GM19239 (cell line): ENCODE measurements at places on chromosomes 11 and 22.

DNA sequence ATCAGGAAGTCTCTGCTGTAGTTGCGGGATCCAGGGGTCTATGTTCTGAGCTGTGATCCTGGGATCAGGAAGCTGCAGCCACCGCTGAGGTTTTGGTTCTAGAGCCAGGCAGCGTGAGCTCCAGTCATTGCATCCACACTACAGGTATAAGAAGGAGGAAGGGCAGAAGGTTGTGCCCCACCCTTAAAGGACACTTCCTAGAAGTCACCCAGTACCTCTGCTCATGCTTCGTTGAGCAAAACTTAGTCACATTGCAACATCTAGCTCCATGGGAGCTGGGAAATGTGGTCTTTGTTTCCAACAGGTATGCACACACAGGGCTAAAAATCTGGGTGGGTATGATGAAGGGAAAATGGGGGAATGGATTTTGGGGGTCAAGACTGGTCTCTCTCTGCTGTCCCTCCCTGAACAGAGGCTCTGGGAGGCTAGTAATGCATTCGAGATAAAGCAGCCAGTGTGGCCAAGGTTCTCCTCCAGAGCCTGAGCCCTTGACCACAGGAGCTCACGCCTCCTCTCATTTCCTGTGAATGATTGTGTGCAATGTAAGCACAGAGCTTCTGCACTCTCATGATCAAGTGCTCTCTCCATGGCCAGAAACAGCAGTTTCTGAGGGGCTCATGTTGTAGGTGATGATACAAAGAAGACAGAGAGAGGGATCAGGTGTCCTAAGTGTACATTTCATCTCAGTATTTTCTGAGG, 86.8 kb upstream of the OR4B1 start:
- no peak for DNase-seq

- DNase-seq, result no peak
Measured at GRCh38 chr22:31637447-31637890, 24.5 kb downstream of the PISD start.

DNA sequence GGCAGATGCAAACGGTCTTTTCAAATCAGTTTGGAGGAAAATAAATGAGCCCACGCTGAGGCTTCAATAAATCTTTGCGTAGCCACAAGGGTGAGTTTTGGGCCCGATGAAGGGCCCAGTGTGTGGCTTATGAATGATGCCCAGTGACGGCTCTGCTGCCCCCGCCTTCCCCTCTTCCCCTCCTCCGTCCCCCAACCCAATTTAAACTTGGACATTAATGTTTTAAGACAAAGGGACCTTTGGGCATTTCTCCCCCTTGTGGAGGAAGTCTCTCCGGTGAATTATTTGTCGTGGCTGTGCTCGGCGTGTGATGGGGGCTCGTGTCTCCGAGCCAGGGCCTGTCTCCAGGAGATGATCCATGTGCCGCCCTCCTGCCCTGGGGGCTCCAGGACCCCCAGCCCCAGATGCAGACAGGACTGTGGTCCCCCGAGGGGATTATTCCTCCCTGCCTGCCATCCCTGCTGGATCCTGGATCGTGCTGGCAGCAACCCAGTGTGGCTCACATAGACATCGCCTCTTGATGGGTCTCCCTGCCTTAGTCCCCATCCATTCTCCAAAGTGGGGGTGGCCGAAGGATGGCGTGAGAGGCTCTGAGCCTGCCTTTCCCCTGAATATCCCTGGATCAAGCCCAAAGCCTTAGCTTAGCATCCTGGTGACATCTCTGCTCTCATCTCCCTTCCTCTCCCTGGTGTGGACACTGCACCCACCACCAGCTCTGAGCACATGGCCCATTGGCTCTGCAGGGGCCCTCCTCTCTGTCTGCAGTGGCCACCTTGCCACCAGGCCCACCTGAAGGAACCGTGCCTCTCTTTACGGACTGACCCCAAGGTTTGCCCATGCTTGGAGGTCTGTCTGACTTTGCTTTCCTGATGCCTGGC, 56.4 kb downstream of the SMIM38 start:
- DNase-seq, result no peak

GRCh38 chr22:18109410-18110193, 1.0 kb upstream of the TUBA8 start:
- DNase-seq, result no peak

DNA sequence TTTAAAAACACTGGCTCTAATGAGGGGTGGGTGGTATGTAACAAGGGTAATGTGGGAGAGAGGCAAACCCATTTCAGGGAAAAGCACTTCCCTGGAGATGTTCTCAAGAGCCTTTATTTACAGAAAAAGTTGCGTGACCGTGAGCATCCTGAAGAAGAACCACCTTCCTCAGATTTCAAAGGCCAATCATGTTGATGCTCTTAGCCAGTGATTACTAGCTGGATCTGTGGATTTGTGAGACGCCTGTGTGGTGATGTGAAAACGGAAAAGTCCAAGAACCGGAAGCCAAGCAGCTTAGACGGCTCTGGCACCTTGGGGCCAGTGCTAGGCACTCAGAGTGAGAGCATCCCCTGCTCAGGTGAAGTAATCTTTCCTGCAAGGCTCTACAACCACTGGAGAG, 12.6 kb upstream of the UBASH3B start:
- no peak for DNase-seq

DNA sequence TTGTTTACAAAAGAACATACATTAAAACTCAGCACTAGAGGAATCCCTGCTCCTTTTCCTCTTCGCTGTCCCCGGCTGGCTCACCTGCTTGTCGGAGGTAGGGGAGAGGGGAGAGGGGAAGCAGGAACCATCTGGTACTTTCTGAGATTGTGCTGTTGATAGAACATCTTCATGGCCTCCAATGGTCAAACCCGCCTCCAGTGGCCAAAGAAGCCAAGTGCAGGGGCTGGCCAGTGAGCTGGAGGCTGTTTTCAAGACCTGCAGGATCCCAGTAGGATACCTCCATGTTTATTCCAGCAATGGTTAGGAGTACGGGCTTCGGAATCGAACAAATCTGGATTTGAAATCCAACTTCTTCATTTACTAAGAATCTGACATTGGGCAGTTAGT, 92.6 kb downstream of the PKNOX2 start:
- DNase-seq, result no peak

- DNase-seq, result no peak
Measured at GRCh38 chr11:17552392-17553248, 5.6 kb downstream of the OTOG start.

DNA sequence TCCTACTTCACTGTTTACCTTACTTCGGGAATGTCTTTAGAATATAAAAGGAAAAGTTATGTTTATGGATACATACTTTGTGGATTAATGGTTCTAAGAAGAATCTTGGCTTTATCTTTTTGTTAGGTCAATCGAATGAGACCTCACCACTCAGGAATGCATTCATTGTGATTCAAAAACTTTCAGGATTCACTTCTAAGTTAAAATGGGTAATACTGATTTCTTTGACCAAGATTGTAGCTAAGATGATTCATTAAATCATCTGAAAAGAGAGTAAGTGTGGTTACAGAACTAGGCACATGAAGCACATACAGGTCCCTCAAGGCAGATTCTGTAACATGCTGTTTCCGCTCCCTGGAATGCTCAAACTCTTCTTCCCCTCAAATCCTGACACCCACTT, 716.4 kb downstream of the KCNA4 start:
- DNase-seq, result no peak

DNA sequence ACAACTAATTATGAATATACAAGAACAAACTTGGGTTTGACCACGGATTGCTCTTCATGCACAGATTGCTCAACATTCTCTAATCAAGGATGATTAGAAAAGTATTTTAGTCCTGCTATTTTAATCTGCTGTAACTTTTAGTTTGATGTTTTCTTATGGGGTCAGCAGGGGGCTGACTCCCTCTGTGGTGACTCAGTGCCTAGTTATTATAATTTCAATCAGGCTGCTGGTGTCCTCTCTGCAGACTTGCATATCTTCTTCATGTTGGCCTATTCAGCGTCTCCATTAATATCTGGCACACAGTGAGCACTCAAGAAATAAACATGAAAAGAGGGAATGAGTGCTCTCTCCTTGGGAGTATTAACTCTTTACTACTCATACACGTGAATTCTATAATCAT, 223.8 kb upstream of the DDI1 start:
- no peak for DNase-seq

- DNase-seq, result no peak
Measured at GRCh38 chr22:33063611-33064010, 5.4 kb upstream of the SYN3 start.

- DNase-seq, result no peak
Measured at GRCh38 chr11:128685402-128686020, 8.4 kb upstream of the FLI1 start.

DNA sequence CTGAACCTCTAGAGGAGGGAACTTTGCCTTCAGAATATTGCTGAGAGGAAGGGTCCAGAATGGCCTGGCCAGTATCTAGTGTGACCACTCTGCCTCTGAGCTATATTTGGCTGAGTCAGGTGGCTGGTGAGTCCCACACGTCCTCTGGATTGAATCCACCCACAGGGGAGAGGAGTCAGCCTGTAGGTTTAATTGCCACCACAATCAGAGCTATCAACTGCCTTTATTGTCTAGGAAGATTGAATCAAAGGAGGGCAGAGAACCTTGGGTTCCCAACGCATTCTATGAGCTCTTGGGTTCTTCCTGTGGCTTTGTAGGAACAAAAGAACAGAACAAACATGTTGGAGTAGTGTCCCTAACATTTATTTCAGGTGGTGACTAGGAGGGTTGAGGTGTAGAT, 67.7 kb downstream of the ST3GAL4 start:
- no peak for DNase-seq

DNA sequence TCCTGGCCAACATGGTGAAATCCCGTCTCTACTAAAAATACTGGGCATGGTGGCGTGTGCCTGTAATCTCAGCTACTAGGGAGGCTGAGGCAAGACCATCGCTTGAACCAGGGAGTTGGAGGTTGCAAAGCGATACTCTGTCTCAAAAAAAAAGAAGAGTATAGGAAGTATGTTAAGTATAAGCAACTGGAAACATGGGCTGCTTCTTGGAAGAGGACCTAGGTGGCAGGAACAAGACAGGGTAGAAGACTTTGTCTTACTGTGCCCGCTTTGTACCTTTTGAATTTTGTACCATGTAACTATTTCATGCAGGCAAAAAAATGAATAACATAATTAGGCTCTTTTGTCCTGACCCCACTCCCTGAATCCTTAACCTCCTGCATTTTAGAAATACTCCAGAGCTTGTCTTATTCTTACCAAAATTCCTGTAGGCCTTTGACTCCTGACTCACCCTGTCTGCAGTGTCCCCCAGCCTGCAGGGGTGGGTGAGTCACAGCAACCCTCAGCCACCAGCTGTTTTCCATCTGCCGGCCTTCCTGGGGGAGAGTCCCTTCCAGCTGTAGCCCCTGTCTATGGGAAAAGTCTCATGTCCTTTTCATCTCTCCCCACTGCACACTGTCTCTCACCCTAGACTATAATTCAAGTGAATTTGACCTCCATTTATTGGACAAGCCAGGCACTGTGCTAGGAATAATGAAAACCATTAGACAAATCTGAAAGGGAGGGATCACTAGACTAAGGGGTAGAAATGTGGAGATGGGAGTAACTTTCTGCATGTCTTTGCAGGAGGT, 41.8 kb downstream of the TXN2 start:
- no peak for DNase-seq

GRCh38 chr11:69661413-69661715, 13.8 kb downstream of the LTO1 start:
- DNase-seq, result no peak

- DNase-seq, result no peak
Measured at GRCh38 chr11:118878163-118878563, 5.5 kb upstream of the CXCR5 start.

DNA sequence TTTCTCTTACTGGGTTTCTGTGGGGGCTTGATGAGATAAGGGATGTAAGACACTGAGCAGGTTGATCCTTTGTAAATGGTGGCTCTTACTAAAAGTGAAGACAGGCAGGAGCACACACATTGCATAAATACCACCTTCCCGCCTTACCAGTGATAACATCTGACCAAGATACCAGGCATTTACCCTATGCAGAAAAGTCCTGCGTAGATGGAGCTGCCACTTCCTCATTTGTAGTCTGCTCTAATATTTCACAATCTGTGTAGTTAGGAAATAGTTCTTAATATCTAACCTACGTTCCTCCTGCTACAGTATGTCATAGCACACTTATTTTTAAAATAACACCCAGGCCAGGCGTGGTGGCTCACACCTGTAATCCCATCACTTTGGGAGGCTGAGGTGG, 23.9 kb upstream of the SWAP70 start:
- DNase-seq, result no peak

DNA sequence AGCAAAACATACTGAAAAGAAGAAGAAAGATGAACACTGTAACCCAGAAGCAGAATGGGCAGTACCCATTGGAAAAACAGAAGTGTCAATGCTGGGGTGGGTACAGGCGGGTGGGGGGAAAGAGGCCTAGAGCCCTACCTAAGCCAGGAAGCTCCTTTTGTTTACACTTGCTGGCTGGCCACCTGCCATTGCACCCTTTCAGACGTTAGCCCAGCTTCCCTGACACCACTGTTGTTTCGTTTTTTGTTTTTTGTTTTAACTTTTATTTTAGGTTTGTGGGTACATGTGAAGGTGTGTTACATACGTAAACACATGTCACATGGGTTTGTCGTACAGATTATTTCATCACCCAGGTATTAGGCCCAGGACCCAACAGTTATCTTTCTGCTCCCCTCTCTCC, 55.4 kb downstream of the PLEKHA7 start:
- no peak for DNase-seq

DNA sequence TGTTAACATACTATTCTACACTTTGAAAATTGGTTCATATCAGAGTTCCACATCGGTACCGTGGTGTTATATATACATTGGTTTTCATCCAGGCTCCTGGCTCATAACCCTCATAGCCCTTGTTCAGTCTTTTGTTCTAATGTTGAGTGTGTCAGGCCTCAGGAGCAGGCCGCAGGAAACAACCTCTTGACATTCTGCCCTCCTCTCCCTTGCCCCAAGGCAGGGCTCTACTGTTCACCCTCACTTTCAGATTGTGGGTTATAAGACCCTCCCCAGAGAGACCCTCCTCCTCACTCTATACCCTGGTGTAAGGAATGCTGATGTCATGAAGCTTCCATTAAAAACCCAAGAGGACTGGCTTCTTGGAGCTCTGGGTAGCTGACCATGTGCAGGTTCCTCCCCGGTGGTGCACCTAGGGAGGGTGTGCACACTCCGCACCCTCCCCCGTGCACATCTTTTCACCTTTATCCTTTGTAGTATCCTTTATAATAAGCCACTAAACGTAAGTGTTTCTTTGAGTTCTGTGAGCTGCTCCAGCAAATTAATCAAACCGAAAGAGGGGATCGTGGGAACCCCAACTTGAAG, 12.1 kb downstream of the SSH3 start:
- DNase-seq, result no peak

GRCh38 chr11:105861225-105861624, 160.8 kb downstream of the MSANTD4 start:
- DNase-seq, result no peak

DNA sequence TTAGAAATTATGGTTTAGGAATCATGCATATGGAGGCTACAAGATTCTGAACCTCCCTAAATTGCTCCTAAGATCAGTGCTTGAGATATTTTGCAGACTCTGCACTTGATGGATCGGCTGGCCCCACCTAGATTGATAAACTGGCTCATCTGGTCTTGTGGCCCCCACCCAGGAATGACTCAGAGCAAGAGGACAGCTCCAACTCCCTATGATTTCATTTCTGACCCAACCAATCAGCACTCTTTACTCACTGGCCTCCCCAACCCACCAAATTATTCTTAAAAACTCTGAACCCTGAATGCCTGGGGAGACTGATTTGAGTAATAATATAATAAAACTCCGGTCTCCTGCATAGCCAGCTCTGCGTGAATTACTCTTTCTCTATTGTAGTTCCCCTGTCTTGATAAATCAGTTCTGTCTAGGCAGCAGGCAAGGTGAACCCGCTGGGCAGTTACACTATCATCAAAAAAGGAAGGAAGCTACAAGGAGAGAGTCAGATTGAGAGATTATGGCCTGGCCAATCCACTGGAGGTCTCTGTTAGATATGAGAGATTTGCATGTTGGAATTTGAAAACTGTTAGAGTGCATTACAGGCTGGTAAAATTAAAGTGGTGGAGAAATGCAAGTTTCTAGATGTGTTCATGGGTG, 245.8 kb downstream of the CSNK2A3 start:
- DNase-seq, result no peak
